ENCODE measurements at places on chromosomes 5 and 9. TPM values are rescaled to one million over a fixed set of nuclear protein-coding genes. Genes with fewer than 3 reads are reported as not detected.

DNA sequence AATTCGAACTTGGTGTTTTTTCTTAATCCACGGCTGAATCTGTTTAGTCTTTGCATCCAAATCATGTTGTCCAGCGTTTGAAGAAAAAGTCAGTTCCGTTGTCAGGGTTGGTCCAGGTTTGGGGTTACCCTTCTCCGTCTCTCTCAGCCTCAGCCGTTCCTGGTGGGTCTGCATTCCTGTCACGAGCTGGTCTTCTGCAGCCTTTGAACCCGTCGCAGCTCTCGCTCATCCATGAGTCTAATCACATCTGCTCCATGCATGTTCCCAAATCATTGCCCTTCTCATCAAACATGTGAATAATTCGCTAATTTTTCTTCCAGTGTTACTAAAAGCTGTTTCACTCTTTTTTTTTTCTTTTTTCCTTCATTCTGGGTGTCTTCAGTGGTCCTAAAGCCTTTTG is 39.0 kb upstream of the EXOC3 start:
- H3K27me3 ChIP-seq = peaks cover 6% of the 10 kb centered on the region
- H3K36me3 ChIP-seq = no peaks in the 10 kb centered on the region
- peaks cover 16% of the 10 kb centered on the region for H3K4me1 ChIP-seq
- no peak for DNase-seq

Gene ACOT12
- not detected for total RNA-seq

DNA sequence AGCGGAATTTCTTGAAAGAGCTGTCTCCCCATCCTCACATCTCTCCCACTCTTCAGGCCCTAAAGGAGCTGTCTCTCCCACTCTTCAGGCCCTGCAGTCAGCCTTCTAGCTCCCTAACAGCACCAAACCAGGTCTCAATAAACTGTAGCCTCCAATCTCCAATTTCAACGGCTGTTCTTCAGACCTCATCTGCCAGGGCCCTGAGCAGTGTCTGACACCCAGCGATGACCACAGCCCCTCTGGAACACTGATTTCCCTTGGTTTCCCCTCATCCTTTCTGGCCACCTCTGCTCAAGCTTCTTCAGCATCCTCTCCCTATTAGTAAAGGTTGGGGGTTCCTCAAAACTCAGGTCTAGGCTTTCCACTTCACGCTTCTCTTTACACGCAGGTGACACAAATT is 1.6 kb upstream of the P4HA2 start:
- H3K27ac ChIP-seq = no peak overlapping the region

DNA sequence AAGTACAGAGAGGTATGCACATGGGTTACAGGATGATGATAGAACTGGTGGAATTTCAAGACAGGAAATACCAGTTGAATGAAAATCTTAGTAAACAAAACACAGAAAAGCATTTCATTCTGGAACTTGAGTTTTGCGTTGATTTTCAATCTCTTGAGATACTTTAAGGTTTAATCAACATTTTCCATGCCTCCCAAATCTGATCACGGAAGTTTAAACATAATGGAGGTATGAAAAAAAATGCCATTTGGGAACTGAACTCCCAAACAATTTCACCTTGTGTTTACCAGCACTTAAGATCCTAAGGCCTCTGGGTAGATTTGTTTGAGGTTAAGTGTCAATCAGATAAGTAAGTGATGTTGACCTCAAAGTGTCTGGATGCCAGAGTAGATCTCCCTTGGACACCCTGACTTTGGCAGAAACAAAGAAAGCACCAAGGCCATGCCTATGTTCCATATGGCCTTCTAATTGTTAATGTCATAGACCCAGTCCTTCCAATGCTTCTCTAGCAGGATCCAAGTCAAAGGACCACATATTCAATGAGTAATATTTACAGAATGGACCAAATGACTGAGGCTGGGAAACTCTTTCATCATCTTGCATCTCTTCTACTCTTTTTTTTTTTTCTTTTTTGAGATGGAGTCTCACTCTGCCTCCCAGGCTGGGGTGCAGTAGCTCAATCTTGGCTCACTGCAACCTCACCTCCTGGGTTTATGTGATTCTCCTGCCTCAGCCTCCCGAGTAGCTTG is 216.9 kb downstream of the ARRDC3 start:
- no peaks in the 10 kb centered on the region for H3K36me3 ChIP-seq
- H3K27ac ChIP-seq = no peak overlapping the region
- H3K4me1 ChIP-seq = peaks cover 31% of the 10 kb centered on the region
- no peaks in the 10 kb centered on the region for H3K27me3 ChIP-seq

- H3K27ac ChIP-seq = no peak overlapping the region
- H3K4me3 ChIP-seq = no peak overlapping the region
- peaks cover 5% of the 10 kb centered on the region for H3K36me3 ChIP-seq
- H3K27me3 ChIP-seq = no peaks in the 10 kb centered on the region
- peaks cover 33% of the 10 kb centered on the region for H3K4me1 ChIP-seq
- DNase-seq = no peak
These were observed 114.3 kb upstream of the SARDH start for GRCh38 chr9:133852431-133852830.

DNA sequence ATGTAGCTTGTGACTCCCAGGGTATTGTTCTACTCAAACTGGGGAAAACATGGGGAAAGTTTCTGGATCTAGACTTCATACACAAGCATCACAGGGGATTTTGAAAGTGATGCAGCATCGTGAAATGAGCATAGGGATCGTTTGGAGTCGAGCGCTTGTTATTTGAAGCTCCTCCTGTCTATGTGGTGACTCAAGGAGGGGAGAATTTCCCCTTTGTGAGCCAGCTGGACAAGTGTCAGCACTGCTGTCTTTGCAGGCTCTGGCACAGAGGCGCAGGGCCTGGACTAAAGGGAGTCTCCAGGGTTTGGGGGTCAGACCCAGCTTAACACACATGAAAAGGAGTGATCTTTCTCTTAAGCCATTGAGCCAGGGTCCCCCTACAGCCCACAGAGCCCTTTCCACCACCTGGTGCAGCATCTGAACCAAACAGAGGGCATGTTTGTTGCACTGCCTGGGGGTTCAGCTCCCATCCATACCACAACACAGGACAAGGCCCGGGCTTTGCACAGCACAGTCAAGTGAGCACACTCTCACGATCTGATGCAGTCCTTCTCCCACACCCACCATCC is 51.0 kb downstream of the IRF1 start:
- no peaks in the 10 kb centered on the region for H3K27me3 ChIP-seq
- peaks cover 9% of the 10 kb centered on the region for H3K4me1 ChIP-seq
- no peak for DNase-seq
- H3K4me3 ChIP-seq = no peak overlapping the region
- H3K27ac ChIP-seq = no peak overlapping the region

- peak; percentile 66 for DNase-seq
- peaks cover 6% of the 10 kb centered on the region for H3K4me1 ChIP-seq
- no peak overlapping the region for H3K4me3 ChIP-seq
These were observed 120.9 kb downstream of the WNK2 start for GRCh38 chr9:93304574-93305496.
